CD4-positive, alpha-beta T cell treated with Interleukin-2 at 100 ng/mL for 4 hours (primary cell): ENCODE measurements at places on chromosomes 3 and 15.

GRCh38 chr3:139916271-139916670 is 18.7 kb upstream of the CLSTN2 start:
- DNase-seq, result no peak

DNA sequence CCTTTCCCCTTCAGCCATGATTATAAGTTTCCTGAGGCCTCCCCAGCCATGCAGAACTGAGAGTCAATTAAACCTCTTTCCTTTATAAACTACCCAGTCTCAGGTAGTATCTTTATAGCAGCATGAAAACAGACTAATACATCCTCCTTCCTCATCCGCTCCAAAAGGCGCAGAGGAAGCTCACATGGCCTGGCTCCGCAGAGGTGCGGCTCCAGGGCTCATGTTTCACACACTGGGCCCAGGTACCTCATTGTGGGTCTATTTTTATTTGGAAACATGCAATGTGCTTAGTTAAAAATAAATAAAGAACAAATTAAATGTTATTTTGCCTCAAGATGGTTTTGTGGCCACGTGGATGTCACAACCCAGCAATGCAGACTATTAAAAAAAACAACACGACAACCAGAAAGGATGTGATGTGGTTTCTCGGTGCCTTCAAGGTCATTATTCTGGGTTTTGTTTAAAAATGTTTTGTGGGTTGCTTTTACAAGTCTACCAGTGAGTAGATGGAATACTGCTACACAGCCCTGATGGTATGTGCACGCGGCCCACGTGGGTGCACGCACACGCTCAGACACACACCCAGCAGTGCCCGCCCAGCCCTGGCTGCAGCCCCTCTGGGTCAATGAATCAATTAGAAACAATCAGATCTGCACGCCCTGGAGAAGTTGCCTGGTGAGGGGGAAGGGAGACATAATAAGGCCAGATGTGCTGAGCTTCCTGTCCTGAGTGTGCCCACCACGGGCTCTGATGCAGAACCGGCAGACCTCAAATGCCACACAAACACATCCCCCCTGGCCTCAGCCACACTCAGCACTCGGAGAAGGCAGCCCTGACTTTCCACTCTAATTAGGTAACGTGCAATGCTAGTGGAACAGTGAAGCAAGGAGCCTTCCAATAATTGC is 140.1 kb downstream of the ADAMTS17 start:
- no peak for DNase-seq

GRCh38 chr15:80403712-80404056 is 498 bp upstream of the ARNT2 start:
- no peak for DNase-seq

- no peak for DNase-seq
These were observed 30.6 kb downstream of the TKT start for GRCh38 chr3:53225181-53225580.

GRCh38 chr3:87351937-87352336 is 75.6 kb upstream of the POU1F1 start:
- no peak for DNase-seq

DNA sequence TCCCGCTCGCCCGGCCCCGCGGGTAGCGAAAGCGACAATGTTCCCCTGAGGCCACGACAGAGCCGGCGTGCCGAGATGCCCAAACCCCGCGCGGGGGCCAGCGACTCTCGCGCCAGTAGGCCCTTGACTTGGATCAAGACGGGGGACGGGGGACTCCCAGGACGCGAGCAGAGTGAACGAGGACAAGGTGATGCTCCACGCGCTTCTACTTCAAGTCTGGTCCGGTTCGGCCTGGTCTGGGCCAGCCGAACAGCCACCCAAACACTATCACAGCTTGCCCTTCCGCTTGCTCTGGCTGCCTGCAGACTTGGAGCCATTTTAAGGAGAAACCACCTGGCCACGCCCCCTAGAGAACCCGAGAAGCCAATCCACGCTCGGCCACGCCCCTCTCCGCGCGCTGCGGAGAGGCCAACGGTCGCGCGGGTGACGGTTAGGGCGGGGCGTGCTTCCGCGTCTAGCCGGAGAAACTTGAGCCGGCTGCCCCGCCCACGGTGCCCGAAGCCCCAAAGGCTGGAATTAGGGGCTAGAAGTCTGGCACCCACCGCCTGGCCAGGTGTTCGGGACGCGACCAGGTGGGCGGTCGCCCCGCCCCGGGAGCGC is 608 bp upstream of the NDUFAF3 start:
- peak; percentile 98 for DNase-seq

- DNase-seq, result no peak
These were observed 31.1 kb downstream of the SERP1 start for GRCh38 chr3:150515210-150515609.

- no peak for DNase-seq
These were observed 21.3 kb downstream of the ITGA11 start for GRCh38 chr15:68410466-68411342.

DNA sequence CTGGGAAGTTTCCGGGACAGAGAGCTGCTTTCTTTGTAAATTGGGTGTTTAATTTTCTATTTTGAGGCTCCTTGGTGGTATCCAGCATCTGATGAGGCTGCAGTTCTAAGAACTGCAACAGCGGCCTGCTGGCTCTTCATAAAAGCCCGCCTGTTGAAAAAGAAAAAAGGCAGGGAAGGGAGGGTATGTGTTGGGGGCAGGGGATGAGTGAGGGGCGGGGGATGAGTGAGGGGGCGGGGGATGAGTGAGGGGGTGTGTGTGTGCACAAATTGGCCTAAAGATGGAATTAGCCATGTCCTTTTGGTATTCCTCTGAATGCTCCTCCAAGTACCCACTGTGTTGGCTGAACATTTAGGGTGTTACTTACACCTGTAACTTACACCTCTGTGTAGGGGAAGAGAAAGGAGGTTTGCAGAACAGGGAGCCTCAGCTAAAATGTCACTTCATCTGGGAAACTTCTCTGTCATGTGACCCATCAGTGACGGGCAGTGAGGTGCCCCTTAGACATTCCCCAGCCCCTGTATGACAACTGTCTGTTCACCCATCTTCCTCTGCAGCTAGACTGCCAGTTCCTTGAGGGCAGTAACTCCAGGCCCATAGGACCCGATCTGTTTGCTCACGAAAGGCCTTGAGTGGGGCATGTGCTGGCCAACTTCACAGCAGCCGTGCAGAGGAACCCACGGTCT is 57.6 kb downstream of the LRIG1 start:
- no peak for DNase-seq

GRCh38 chr3:105865016-105865623 is 3.7 kb downstream of the CBLB start:
- DNase-seq, result no peak

GRCh38 chr3:165895919-165896318 is 58.7 kb upstream of the BCHE start:
- DNase-seq, result no peak

DNA sequence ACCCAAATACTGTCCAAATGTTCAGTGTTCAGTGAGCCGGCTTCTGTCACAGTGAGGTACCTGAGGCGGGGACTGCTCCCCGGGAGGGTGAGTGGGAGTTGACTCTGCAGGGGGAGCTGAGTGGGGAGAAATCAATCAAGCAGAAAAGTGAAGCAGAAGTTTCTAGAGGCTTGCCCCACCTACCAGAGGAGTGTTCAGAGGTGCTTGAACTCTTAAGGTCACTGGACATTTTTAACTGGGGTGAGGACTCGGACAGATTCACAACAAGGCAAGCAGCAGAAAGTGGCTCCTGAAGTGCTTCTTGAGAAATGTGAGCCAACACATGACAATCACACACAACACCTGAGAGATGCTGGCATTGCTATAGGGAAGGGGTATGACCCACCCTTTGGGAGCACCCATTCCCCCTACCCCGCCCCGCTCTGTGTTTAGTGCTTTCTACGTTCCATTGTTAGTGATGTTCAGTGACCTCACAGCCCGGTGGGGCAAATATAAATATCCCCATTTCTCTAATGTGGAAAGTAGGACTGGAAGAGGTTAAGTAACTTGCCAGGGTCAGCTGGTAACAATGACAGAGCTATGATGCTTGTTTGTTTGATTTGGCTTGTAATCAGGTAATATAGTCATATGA is 48.6 kb upstream of the AKAP13 start:
- no peak for DNase-seq

DNA sequence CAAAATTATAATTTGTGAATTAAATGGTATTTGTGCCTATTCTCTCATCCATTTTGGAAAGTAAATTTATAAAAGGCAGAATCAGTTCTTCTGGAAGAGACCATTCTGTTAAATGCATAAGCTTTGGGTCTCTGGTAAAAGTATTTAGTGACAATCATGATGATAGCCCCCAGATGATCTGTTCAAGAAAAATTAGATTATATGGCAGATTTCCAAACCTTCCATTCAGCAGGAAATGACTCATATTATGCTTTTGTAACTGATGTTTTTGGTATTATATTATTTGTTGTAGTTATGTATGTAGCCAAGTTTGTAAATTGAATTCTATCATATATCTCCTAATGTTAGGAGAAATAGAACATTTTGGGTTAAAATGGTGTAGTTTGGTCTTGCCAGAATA is 340.8 kb upstream of the DPH6 start:
- no peak for DNase-seq

- peak; percentile 68 for DNase-seq
These were observed 3.0 kb downstream of the BMF start for GRCh38 chr15:40105517-40106202.

- no peak for DNase-seq
These were observed 225.2 kb upstream of the TPRG1 start for GRCh38 chr3:188946351-188947240.

- DNase-seq, result no peak
These were observed 748.9 kb downstream of the MECOM start for GRCh38 chr3:168914662-168915061.

GRCh38 chr3:124413989-124414598 is 316.2 kb upstream of the UMPS start:
- no peak for DNase-seq

- DNase-seq, result no peak
These were observed 15.9 kb upstream of the PLXND1 start for GRCh38 chr3:129622226-129622874.

DNA sequence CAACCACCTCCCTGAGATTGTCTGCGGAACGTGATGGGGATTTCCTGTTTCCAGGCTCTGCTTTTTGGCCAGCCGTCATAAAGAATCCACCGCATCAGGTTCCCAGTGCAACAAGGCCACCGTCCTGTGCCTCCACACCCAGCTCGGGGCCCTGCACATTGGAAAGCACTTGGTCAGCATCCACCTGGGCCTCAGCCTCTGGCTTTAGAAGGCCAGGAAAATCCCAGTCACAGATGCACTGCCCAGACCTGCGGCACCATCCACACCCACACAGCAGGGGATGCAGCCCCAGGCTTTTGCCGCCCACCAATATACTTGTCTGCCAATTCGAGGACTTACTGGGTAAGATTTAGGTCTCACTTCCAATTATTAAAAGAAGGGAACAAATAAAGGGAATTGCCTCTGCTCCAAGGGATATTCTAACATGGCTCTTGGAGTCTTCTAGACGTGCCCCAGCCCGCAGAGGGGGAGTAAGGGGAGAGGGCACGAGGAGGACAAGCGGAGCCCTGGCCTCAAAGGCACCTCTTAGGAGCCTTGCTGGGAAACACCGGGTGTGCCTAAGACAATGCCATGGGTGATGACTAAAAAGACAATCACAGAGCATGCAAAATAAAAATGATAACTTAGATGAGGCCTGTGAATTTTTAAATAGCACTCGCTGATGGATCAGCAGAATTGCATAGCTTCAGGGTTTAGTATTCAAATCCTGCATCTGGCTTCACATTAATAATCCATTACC is 169.2 kb downstream of the FOXP1 start:
- no peak for DNase-seq

DNA sequence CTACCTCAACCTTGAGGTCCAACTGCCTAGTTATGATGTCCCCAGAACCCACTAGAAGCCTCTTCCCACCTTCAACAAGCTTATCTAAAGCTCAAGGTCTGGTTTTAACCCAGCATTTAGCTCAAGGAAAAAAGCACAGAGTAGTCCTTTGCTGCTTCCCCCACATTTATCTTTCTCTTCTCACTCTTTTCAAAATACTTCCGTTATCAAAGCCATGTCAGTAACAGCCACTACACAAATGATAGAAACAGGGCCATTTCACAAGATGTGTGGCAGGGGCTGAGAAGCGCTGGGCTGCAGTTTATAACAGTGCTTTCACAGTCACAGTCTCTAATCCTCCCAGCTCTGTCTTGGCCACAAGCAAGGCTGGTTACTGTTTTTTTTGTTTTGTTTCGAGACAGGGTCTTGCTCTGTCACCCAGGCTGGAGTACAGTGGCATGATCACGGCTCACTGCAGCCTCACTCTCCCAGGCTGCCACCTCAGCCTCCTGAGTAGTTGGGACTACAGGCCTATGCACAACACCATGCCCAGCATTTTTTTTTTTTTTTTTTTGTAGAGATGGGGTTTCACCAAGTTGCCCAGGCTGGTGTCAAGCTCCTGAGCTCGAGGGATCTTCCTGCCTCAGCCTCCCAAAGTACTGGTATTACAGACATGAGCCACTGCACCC is 218.8 kb downstream of the OSBPL10 start:
- no peak for DNase-seq

GRCh38 chr3:25009665-25010064 is 418.4 kb upstream of the RARB start:
- no peak for DNase-seq

DNA sequence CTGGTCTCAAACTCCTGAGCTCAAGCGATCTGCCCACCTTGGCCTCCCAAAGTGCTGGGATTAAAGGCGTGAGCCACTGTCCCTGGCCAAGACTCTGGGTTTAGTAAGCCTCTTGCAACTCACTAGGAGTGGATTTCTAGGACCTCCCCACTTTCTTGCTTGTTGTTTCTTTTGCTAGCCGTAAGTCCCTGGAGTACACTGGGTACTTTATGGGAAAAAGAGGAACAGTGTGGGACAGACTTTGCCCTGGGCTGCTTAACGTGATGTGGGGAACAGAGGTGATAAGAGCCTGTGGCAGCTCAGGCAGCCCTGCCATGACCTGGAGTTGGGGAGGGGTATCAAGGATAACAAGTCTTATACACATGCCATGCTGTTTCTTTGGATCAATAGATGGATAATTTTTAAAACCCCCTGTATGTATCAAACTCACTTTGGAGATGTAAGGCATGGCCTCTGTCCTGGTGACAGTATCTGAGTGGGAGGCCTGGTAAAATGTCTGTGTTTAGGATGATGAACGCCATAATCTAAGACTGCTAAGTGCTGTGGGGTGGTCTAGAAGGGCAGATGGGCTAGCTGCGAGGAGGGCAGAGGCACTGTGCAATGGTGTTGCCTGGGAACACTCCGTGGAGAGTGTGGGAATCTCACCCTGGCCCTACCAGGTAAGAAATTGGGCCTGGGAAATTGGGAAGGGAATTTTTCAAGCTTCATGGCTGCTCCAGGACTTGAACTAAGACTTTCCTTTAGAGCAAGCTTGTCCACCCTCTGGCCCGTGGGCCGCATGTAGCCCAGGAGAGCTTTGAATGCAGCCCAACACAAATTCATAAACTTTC is 54.8 kb downstream of the SMAD3 start:
- DNase-seq, result no peak

- no peak for DNase-seq
These were observed 1065.2 kb downstream of the ZPLD1 start for GRCh38 chr3:103499967-103500366.
